Activated naive CD8-positive, alpha-beta T cell treated with anti-CD3 and anti-CD28 coated beads for 36 hours (primary cell): ENCODE measurements at places on chromosomes 11 and 22.
A peak's percentile ranks its signal among the peaks of the same experiment; 100 is the strongest.

- DNase-seq, result no peak
Observed at GRCh38 chr11:78197816-78198215, 9.1 kb downstream of the USP35 start.

DNA sequence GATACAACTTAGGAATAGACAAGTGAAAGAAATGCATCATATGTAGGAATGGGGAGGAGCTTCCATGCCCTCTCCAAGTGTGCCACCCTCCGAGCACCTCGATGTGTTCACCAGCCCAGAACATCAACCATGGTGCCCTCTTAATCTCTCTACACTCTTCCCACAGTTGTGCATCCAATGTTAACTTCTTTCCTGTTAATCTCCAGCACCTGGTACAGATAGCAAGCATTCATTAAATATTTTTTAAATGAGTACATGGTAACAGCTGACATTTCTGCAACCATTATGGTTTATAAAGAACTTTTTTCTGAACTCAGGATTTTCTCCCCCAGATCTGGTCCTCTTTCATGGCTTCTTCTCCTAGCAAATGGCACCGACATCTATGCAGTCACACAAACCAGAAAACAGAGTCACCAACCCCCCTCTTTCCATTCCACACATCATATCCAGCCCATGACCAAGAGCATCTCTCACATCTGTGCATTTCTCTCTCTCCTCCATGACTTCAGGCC is 118.1 kb upstream of the CLPB start:
- DNase-seq, result no peak

DNA sequence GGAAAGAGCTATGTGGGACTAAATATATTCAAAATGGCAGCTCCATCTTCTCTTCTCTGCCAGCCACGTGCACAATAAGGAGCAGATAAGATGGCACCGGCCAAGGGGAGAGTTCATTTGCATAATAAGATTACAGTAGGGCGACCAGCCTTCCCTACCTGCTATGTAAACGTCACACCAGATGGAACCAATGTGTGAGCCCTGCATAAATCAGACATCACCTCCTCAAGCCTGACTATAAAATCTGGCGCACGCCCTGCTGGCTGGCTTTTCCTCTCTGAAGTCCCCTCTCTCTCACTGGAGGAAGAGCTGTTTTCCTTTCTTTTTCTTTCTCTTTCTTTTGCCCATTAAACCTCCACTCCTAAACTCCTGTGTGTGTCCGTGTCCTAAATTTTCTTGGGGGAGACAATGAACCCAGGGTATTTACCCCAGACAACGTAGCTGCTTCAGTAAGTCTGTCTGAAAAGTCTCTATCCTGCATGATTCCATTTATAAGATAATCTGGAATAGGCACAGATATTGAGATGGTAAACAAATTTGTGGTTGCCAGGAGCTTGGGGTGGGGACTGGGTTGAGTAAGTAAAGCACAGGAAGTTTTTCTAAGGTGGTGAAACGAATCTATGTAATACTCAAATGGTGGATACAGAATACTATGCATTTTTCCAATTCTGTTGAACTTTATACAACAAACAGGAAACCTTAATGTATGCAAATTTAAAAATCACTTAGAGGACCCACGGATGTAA is 670.0 kb upstream of the KIRREL3 start:
- no peak for DNase-seq

DNA sequence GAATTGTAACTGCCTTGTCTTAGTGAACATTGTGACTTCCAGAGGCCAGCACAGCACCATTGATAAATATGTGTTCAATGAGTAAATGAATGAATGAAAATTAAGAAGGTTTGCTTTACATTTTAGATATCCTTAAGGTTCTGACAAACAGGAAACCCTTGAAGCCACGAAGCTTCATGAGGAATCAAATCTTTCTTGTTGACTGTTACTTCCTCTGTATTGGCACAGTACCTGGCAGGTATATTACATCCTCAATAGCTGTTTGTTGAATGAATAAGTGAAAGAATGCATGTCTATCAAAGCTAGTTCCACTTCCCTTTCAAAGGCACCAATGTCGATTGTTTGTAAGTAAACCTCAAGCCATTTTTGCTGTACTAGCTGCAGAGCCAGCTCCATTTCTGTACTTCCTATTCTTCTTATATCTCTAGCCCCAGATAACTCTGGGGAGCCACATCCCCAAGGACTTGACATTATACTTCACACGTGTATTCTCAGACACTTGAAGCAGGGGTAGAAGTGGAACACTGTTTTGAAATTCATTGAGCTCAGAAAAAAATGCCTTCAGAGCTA is 140.3 kb upstream of the RAG2 start:
- DNase-seq, result no peak

DNA sequence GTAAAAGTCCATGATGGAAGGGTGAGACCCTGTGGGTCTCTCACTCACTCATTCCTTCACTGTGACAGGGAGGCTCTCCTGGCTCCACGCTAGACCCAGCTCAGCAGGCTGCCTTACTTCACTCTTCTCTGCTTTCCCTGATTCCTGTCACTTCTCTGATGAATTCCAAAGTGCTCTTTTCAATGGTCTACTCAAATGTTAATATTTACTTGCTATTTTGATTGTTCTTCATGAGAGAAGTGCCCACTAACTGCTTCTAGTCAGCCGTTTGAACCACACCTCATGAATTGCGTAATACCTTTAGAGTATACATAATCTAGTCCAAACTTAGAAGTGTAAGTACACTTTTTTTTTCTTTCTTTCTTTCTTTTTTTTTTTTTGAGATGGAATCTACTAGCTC is 1350.2 kb upstream of the RAG2 start:
- no peak for DNase-seq

DNA sequence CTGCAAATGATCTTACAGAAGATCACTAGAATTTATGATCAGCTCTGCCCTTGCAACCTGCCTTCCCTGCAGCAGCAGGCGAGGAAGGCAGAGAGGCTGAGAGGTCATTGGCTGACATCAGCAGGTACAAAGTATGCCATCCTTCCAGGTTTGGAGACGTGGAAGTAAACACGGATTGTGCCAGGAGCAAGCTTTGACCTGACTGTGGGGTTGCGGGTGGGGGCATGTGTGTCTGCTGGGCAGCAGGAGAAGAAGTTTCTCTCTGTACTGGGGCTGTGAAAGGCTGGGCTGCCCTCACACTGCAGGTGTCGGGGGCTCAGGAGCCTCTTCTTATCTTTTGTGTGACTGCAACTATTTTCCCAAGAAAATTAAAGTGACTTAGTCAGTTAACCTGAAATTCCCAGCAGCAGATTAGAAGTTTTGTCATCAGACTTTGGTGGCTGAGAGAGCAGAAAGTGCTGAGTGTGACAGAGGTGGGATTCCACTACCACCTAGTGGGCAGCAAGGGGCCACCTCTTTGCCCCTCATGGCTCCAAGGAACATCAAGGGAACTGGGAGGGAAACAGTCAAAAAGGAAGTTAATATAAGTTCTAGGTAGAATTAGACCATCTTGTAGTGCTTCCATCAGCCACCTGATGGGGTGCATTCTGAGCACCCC is 565.9 kb downstream of the ETS1 start:
- DNase-seq, result no peak

- no peak for DNase-seq
Observed at GRCh38 chr22:30302810-30303138, 13.5 kb upstream of the CASTOR1 start.

GRCh38 chr22:47304854-47305253 is 542.4 kb downstream of the TBC1D22A start:
- DNase-seq, result no peak

DNA sequence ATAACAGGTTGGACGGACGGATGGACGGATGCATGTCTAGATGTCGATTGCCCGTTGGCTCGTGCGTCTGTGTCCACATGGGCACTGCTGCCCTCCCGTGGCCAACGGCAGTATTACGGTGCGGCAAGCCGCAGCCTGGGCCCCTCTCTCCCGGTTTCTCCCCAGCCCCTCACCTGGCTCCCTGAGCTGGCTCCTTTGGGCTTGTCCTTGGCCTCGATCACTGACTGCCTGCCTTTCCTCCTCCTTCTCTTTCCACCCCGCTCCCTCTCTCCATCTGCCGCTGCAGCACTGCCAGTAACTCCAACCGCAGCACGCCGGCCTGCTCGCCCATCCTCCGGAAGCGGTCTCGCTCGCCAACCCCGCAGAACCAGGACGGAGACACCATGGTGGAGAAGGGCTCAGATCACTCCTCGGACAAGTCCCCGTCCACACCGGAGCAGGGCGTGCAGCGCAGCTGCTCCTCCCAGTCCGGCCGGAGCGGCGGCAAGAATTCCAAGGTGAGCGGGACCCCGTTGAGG is 77.3 kb downstream of the SCN3B start:
- peak; percentile 64 for DNase-seq

- DNase-seq, result no peak
Observed at GRCh38 chr11:114130629-114131277, 71.2 kb downstream of the ZBTB16 start.

DNA sequence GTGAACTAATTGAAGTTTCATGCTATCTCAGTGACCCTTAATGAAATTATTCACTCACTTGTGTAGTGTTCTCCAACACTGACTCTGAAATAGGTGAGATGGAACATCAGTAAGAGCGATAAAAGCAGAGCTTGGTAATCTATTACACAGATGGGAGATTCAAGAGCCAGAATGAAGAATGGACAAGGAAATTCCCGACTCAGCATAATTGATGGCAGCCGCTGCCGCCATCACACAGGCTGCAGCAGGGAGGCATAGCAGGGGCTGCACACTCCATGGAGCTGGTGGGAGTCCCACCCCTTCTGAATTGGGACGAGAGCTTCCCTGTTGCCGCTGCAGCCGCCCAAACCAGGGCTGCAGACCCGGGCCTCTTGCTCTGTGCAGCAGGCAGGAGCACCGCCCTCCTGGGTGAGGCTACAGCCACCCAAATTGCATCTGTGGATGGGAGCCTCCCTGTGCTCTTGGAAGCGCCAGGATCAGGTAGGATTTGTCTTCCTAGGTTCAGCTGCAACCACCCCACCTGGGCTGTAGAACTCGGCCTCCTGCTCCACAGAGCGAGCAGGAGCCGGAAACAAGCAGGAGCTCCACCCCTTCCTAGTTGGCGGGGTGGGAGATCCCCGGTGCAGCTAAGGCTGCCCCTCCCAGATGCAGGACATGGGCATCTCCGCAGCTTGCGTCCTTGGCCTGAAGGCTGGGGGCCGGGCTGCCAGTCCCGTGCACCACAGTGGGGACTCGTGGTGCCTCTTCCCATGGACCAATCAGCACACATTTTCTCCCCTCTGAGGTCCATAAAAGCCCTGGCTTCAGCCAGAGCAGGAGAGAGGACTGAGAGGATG is 535.1 kb upstream of the LUZP2 start:
- DNase-seq, result no peak

- no peak for DNase-seq
Observed at GRCh38 chr11:82981852-82982251, 80.3 kb downstream of the DDIAS start.

- no peak for DNase-seq
Observed at GRCh38 chr11:112504056-112504455, 243.4 kb upstream of the PLET1 start.

- DNase-seq, result no peak
Observed at GRCh38 chr11:27934830-27935145, 173.2 kb downstream of the KIF18A start.

DNA sequence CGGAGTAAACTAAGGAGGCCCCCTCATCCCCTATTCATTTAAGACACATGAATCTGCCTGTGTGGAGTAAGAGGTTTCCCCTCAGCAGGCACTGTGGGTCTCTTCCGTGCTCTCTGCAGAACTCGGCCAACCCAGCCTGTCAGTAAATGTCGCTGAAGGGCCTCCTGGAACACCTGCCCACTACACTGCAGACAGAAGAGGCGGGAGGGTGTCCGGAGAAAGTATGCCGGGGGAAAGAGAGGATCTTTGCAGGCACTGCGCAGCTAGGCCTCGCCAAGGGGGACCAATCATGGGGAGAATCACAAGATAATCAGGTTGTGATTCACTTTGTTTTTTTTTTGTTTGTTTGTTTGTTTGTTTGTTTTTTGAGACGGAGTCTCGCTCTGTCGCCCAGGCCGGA is 110.8 kb downstream of the MORC2 start:
- no peak for DNase-seq
